ENCODE measurements at places on chromosomes 2 and 18. TPM values are rescaled to one million over a fixed set of nuclear protein-coding genes. Genes with fewer than 3 reads are reported as not detected.
A peak's percentile ranks its signal among the peaks of the same experiment; 100 is the strongest.

- DNase-seq = no peak
Measured at GRCh38 chr2:3670376-3670775, 12.4 kb downstream of the ALLC start.

DNA sequence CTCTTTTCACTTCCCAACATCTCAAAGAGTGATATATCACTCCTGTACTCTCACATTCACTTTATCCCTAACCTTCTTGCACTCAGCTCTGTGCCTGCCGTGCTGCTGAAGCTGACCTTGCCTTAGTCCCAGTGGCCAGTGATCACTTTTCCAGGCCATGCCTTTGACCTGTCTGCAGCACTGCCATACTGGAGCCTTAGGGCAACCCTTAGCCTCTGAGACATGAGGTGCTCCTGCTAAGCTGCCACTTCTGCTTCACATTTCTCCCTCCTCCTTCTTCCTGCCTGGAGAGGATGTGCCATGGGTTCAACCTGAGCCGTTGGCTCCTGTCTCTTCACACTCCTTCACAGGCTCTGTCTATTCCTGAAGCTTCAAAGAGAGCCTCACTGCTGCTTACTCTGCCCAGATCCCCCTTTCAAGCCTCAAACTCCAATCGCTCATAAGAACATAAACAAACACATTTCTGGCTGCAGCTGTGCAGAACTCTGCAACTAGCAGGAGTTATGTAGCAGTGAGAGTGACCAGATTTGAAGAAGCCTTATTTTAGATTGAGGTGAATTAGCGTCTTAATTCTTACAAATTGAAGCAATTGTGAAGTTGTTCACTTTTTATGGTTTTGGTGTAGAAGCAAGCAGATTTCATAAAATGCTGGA, 716.2 kb upstream of the FANCL start:
- DNase-seq = no peak

GRCh38 chr2:188146888-188147287, 144.8 kb upstream of the GULP1 start:
- no peak for DNase-seq

DNA sequence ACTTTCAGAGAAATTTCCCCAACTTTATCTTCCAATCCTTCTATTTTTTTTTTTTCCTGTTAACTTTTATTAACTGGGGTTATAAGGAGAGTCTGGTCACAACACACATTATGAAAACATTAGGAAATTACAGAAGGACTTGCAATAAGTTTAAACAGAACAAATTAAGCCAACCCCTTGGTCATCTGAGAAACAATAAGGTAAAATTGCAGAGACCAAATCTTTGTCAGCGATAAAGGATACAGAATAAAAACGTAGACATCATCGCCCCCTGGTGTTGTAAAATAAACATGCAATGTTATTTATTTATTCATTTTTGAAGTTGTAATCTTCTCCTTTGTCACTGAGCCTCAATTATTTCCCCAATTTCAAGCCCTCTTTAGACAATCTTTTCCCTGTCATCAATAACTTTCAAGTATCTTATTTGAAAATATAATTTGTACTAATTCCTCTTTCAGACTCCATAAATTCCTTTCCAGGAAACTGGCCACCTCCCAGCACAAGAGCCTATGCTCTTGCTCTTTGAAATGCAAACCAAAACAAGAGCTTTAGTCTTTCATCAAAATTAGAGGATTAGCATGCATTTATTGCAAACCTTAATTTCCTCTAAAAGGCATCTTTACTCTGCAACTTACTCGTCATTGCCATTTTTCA, 19.5 kb downstream of the G6PC2 start:
- peak; percentile 60 for DNase-seq

Gene PCGF1
- 1.9 TPM for total RNA-seq

DNA sequence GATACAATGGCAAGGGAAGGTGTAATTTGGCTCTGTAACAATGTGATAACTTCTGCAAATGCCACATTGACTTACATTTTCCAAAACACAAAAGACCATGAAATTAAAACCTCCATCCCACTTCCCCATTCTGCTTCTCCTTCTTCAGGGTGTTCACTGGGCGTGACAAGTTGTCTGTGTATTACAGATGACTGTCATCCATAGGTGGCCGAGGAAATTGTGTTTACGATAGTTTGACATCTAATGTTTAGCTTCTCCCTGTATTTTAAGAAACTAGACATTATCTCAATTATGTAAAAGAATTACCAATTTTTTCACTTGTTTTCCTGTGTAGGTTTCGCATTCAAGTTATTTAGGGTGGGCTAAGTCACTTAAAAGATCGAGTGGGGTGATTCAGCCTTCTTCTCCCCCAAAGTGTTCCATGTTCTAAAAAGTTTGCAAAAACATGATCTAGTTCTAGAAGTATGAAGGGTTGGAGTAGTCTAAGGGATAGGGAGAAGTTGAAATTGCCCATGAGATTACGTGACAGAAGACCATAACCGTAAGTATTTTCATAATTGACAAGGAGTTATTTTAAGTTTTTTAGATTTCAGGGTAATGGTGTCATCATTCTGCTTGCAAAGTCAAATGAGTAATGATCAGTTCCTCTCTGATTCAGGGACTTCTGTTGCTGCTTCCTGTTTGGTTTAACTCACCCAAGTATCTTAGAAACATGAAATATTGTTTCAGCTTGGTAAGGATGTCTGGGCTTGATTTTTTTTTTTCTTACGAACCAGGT, 25.2 kb upstream of the CYTIP start:
- DNase-seq = peak; percentile 51

Gene UGT1A1
- 73.0 TPM for total RNA-seq

Gene PTH2R
- total RNA-seq = not detected

GRCh38 chr2:182668671-182669070, 47.4 kb upstream of the DNAJC10 start:
- DNase-seq = no peak

- no peak for DNase-seq
Measured at GRCh38 chr2:7029291-7030059, 112.3 kb downstream of the RNF144A start.

DNA sequence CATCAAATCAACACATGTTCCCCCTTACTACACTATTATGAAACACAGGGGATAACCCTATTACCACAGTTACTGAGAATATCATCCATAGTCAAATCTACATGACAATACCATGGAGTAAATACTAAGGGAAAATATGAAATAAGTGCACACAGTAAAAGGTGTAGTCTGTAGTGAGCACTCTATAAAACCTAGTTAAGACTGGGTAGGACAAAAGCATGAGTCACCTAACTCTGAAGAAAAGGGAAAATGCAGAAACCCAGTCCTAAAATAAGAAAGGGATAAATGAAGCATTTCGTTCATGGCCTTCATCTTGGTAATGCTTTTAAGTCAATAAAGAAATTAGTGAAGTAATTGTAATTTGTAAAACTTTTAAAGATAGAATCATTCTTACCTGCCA, 65.4 kb upstream of the ACVR2A start:
- DNase-seq = no peak

DNA sequence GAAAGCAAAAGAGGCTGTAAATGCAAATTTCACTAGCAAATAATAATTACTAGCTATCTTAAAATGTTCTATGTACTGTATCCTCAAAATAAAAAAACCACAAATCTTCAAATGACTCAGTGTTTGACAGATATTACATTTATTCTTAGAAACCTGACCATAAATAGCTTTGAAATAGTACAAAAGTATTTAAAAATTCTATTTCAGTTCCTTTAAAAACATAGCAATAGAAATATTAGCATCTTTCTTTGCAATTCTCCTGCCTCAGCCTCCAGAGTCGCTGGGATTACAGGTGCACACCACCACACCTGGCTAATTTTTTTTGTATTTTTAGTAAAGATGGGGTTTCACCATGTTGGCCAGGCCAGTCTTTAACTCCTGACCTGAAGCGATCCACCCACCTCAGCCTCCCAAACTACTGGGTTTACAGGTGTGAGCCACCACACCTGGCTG, 50.6 kb downstream of the MSH6 start:
- DNase-seq = no peak

- no peak for DNase-seq
Measured at GRCh38 chr18:76480913-76481312, 14.1 kb downstream of the ZNF516 start.

Gene KLHL30
- not detected for total RNA-seq

DNA sequence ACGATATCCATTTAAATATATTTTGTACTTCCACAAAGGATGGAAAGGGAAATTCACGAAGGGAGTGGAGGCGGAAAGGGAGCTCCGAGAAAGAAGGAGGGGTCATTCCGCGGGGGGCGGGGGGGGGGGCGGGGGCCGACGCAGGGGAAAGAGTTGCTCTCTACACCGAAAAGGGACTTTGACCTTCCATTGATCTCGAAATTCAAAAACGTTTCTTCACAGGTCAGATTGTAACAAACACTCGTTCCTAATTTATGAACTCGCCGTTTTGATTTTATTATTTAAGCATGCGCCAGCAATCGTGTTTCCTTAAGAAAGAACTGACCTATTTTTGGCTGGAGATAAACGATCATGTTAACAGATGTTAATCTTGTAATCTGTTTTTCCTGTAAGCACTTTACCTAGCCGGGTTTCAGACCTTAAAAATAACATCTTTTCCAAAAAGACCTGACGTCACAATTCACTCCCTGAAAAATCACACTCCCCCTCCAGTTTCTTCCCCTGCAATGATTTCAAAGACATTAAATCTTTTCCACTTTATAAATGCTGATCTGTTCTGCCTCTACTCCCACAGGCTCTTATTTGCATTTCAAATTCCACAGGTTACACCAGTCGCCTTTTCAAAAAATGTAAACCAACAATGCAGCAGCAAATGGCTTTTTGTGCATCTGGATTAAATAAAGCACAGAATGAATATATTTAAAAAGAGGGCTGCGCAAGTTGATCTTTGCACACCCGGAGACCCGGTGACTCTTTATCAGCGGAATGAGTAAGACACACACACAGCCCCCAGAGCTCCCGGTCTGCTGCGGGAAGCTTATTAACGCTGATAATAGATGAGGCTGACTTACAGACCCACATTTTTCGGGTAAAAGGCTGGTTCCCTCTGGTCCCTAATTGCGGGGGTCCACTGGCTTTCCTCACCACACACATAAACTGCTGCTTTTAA, 1.6 kb downstream of the ZNF516 start:
- DNase-seq = peak; percentile 69

Gene SCG2
- total RNA-seq = 11.7 TPM

Gene LRRC30
- total RNA-seq = not detected

- peak; percentile 6 for DNase-seq
Measured at GRCh38 chr2:60633615-60634014, 80.2 kb upstream of the BCL11A start.

DNA sequence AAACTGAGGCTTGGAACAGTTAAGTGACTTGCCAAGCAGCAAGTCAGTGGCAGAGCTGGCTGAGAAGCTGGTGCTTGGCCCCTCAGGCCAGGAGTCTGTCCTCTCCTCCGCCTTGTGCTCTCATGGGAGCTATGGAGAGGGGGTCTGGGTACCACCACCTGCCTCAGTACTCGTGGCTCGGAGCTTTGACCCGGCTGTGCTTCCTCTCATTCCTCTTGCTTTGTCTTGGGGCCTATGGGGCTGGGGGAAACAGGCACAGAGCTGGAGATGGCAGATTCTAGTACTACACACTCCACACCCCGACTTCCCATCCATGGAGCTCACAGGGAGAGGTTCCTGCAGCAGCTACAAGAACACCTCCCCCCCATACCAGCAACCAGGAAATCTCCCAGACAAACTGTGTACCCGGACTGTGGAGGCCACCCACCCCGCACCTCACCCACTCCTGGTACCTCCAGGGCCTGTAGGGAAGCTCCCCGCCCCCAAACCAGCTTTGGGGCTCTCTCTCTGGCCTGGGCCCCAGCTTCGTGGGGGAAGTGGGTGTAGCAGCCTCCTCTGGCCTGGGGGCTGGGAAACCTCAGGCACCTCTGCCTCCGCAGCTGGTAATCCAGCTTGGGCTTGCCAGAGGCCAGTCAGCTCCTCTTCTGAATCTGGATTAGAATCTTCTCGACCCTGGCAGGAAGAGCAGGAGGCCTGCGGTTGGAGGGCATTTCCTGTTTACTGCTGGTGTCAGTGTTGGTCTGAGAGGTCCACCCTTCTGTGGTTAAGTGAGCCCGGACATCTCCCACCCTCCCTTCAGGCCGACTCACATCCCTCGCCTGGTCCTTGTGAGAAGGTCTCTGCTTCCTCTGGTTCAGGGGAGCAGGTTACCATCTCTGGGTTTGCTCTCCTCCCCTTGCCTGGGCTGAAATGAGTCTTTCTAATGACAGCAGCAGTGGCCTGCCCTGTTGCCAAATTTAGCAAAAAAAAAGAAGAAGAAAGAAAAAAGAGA, 22.3 kb upstream of the RHOB start:
- DNase-seq = peak; percentile 46

DNA sequence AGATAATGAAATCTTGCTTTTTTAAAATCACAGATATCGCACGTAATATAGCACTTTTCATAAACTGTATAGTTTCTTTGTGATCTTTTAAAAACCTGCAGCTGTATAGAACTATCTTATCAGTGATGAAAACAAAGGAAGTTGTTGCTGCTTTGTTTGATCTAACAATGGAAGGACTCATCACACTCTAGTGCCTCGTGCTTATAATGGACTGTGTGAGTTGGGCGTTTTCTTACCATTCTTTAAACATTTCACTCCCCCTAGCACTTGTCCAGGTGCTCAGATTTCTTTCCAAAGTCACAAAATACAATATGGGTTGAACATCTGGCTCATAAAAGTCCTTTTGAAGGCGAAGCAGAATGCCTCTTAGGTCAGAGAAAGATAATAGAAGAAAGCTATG, 94.8 kb upstream of the SPATS2L start:
- DNase-seq = no peak

DNA sequence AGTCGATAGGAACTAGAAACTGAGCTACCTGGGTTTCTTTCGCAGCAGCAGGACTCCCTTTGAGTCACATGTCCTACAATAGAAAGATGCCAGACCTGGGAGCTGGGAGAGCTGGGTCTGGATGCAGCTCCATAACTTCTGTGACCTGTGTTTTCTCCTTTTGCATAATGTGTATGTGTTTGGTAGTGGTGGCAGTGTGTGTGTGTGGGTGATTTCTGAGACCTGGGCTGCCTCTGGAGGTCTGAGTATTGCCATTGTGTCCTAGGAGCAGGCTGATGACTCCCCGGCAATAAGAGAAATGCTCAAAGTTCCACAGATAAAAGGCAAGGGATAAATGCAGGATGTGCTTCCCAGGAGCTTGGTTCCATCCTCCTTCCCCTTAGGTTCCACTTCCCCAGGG, 6.4 kb downstream of the WNT10A start:
- DNase-seq = no peak

Gene OTOS
- not detected for total RNA-seq

Measured in stomach (tissue), 19 donors.